ENCODE measurements at places on chromosomes 3 and 15. TPM values are rescaled to one million over a fixed set of nuclear protein-coding genes. Genes with fewer than 3 reads are reported as not detected.

SLC12A1 gene
- total RNA-seq, result not detected

ZNF660 gene
- 2.7 TPM for total RNA-seq

FAM43A gene
- 12.9 TPM for total RNA-seq

LRRC31 gene
- 1.1 TPM for total RNA-seq

ZNF662 gene
- 7.3 TPM for total RNA-seq

RLBP1 gene
- total RNA-seq, result not detected

MCF2L2 gene
- total RNA-seq, result 0.62 TPM

LSG1 gene
- total RNA-seq, result 40.9 TPM

SLC24A5 gene
- not detected for total RNA-seq

DNA sequence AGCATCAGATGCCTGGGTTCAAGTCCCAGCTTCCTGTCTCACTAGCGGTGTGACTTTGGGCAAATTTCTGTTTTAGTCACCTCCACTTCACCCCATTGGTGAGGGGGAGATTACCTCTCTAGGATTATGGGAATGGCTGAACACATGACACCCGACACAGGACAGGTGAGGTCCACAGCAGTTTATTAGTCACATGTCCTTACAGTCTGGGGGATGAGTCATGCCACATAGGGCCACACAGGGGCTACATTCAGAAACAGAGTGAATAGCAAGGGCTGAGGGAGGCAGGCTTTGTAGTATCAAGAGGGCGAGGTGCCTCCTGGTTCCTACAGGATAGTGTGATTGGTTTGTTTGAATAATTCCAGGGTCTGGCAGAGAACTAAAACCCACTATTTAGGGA lies 15.2 kb upstream of the ITGA11 start:
- no peak for DNase-seq

- no peak for DNase-seq
Observed at GRCh38 chr3:30596152-30596551, 10.2 kb upstream of the TGFBR2 start.

DNA sequence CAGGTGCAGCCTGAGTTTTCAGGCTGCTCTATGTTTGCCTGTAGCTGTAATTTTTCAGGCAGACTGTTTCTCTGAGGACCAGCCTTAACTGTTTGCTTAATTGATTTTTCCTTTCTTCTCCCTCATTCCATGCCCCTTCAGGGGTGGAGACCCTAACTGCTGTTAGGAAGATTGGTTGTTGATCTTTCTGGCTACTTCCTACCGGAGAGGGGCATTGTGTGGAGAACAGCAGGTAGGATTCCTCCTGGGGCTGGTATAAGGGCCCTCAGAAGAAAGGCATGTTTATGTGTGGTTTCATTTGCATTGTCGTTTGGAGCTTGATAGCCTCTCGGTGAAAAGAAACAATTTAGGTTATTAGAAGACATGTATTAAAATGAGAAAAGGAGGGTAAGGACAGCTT lies 56.9 kb upstream of the GOLGA6L2 start:
- DNase-seq, result no peak

GRCh38 chr3:39067286-39067685 lies 15.5 kb downstream of the WDR48 start:
- no peak for DNase-seq

- no peak for DNase-seq
Observed at GRCh38 chr3:98584547-98584946, 8.9 kb downstream of the CPOX start.

DNA sequence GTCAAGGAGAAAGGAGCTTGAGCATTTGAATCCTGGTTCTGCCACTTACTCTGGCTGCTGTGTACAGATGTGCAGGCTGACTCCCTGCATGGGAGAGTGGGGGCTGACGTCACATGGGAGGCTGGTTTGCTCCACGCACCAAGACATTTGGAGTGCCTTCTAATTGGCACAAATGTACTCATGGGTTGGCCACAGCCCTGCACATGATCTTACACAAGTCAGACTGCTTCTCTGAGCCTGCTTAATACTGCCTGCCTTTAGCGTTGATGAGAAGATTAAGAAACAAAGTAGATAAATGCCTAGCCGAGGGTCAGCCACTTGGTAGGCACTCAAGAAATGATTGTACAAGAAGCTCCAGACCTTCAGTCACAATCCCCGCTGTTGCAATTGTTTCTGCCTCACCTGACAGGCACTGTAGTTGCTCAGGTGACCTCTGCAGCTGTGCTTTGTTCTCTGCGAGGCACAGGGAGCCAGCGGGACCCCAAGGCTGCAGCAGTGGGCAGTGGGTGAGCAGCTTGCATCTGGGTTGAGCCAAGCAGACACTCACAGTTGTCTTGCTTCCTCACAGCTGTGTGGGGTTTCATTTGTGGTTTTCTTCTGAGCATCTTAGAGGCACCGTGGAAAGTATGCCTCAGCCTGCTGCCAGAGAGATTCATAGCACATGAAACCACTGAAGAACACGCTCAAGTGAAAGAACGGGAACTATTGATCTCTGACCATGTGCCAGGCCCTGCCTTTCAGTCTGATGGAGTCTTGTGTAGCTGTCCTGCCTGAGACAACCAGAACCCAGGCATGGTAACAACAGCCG lies 33.1 kb downstream of the GRK7 start:
- peak; percentile 86 for DNase-seq

- no peak for DNase-seq
Observed at GRCh38 chr15:69736161-69736560, 283.5 kb downstream of the RPLP1 start.

- DNase-seq, result peak; percentile 55
Observed at GRCh38 chr3:107598926-107599771, 76.4 kb downstream of the BBX start.

GRCh38 chr3:27521872-27522265 lies 37.7 kb upstream of the SLC4A7 start:
- DNase-seq, result no peak

- DNase-seq, result no peak
Observed at GRCh38 chr15:57537072-57537471, 54.6 kb upstream of the MYZAP start.

DNA sequence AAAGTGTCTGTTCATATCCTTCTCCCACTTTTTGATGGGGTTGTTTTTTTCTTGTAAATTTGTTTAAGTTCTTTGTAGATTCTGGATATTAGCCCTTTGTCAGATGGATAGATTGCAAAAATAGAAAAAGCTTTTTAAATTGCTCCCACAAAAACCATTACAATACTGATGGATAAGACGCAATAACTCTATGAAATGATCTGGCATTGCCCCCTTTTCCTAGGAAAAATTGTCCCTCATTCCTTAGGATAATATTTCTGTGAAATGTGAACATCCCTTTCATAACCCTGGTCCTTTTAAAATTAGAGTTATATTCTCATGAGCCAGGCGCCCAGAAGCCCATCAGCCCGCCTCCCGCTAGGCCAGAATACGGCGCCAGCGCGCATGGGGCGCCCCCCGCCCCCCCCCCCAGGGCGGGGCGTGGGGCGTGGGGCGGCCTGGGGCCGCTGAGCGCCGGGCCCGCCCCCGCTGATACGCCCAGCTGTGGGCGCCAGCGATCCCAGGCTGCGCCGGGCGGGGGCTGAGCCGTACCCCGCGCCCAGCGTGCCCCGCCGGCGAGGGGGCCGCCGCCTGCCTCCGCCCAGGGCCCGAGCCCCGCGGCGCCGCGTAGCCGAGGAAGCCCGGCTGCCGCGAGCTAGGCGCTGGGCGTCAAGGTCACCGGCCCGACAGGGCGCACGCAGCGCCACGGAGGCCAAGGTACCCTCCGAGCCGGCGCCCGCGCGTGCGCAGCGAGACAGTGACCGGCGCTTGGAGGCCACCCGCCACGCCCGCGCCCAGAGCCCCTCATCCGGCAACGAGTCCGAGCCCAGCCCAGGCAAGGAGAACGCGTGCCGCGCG lies 11.1 kb upstream of the ROPN1B start:
- DNase-seq, result no peak

- no peak for DNase-seq
Observed at GRCh38 chr3:155024006-155024638, 56.0 kb upstream of the MME start.

DNA sequence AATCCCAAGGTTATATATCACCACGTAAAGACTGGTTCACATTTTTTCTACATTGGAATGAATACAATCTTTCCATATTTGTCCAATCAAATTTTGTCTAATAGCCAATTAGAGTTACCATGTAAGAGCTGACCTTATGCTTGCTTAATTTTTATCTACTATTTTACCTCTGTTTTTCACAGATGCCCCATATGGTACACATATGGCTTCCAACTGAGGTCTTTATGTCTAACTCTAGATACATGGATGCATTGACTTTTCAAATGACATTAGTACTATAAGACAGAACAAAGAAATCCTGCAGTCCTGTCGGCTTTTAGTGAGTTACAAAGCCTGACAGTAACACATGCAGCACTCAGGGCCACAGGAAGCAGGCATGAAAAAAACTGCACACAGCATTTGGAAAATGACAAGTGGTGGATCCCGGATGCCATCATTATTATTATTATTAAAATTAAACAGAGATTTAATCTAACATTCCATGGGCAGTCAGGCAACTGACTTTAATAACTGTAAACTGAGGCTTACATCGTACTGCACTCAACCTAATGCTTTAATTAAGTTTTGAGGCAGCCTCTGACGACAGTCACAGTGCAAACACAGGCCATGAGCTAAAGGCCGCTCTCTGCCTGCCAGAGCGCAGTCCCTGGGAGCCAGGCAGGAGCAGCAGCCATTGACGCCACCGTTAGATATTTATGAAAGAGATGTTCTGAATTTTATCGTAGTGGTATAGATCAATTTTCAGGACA lies 113.9 kb upstream of the TMCO5A start:
- DNase-seq, result no peak

- no peak for DNase-seq
Observed at GRCh38 chr3:64319391-64319790, 94.1 kb upstream of the PRICKLE2 start.

DNA sequence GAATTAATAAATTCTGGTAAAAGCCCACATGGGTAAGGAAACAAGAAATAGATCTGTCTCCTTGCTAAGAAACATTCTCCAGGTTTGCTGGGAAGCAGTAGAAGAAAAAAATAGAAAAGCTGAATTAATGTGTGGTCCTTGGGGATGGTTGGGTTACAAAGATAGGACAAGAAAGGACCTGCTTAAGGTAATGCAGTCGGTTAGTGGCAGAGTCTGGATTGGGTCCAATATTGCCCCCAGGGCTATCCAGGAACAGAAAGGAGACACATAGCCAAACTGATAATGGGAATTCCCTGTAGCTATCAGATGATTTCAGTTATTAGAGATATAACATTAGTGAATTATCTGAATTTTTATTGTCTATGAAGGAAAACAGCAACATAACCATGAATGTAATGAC lies 584.3 kb downstream of the ROBO1 start:
- DNase-seq, result no peak

- no peak for DNase-seq
Observed at GRCh38 chr15:50067254-50067653, 51.8 kb downstream of the ATP8B4 start.

- no peak for DNase-seq
Observed at GRCh38 chr3:33256249-33256648, 21.0 kb upstream of the FBXL2 start.

- DNase-seq, result no peak
Observed at GRCh38 chr3:119238363-119238762, 2.3 kb downstream of the B4GALT4 start.

DNA sequence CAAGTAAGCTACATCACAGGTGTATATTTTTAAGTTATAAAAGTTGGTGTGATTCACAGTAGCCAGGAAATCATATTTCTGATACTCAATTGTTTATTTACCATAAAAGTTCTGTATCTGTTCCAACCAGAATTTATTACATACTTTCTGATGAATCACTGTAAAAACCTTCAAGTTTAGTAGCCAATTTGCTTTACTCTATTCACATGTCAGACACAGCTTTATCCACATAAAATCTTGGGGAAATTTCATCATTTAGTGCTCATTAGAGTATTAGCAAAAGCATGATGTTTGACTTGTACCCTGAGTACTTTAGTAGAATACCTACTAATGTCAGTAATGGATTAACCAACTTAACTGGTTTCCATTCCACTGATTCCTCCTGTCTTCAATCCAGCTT lies 249.8 kb downstream of the POLQ start:
- no peak for DNase-seq

DNA sequence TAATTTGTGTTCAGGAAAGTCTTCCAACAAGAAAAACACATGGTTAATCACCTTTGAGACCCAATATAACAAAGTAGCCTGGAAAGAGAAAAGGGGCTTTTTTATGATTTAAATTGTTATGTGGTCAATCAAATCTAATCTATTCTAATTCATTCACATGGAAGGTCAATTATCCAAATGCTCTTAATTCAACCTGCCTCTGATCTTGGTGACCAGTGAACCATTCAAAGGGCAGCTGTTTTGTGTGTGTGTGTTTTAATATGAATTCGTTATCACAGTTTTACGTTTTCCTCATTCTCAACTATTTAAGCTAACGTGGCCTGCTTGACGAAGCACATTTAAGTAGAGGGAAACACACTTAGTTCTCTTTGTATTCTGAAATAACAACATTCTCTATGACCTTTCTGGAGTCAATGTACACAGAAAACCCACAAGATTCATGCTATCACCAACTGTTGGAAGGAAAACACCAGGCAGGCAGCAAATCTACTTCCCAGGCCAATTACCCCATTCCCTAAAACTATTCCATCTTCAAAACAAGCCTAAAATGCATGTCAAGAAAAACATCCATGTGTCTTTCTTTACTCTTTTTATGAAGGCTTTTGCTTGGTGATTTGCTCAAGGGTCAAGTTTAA lies 195.4 kb downstream of the SUCLG2 start:
- DNase-seq, result no peak

- peak; percentile 92 for DNase-seq
Observed at GRCh38 chr3:170358042-170359010, 811 bp downstream of the SKIL start.

DNA sequence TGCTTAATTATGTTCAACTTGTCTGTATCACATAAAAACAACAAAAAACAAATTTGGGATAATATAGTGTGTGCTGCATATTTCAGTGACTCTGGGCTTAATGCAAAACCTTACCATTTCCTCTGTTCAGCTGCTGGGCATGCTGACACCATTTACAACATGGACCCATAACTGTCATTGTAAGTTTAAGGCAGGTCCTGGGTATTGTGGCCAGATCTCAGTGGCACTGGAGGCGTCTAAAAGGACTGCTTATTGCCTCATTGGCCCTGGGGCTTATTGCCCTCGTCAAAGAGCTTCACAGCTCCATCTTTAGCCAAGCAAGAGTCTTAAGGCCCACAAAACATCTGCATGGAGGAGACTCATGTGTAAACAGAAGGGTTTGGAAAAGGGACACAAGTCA lies 390.2 kb downstream of the NR2F2 start:
- DNase-seq, result no peak

GRCh38 chr15:85947936-85948335 lies 131.7 kb upstream of the AGBL1 start:
- DNase-seq, result no peak

DNA sequence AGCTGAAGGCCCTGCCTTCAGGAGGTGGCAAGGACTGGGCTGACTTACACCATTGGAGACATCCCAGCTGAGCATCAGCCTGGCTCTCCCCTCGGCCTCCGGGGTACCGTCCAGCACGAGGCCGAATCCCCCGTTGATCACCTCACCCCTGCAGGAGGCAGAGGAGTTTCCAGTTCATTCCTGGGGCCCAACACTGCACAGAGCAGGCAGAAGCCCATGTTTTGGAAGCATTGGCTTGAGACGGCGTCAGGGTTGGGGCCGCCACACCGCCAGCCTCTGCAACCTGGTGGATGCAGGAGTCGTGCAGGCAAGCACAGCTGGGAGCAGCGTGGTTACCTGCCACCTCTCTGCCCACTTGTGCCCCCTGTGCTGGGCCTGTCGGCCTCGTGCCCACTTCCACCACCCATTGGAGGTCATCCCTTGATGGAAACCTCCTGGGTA lies 7.7 kb upstream of the ZXDC start:
- DNase-seq, result peak; percentile 36

- no peak for DNase-seq
Observed at GRCh38 chr3:141507392-141508066, 20.7 kb downstream of the RASA2 start.

Measured in lower lobe of right lung (tissue), 2 donors.